Activated naive CD4-positive, alpha-beta T cell treated with anti-CD3 and anti-CD28 coated beads, Interleukin-2, amount 50 U/mL, for 72 hours (primary cell): ENCODE measurements at places on chromosomes 4 and X.

GRCh38 chr4:91127192-91127591 lies 1000.0 kb downstream of the CCSER1 start:
- DNase-seq = no peak

- no peak for DNase-seq
Measured at GRCh38 chr4:87901422-87901992, 68.7 kb downstream of the MEPE start.

GRCh38 chr4:16225167-16225862 lies 956 bp downstream of the TAPT1 start:
- no peak for DNase-seq

DNA sequence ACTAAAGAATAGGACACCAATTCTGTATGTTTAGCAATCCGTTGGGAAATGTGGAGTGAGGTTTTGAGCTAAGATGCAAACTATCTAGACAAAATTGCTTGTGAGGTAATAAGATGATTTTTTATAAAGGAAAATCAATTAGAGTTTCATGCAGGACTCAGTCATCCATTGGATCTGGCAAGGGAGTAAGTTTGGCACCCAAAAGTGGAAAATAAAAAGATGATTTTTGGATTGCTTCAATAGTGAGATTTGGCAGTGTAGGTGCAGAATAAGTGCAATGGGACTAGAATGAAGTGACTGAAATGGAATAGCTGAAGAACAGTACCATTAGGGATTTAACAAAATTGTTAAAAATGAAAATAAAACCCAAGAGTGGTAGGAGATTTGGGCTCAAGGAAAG lies 290.5 kb upstream of the EPHA5 start:
- DNase-seq = no peak

- no peak for DNase-seq
Measured at GRCh38 chrX:9927698-9928482, 39.3 kb upstream of the CLDN34 start.

- no peak for DNase-seq
Measured at GRCh38 chr4:121316091-121316490, 64.7 kb downstream of the QRFPR start.

- no peak for DNase-seq
Measured at GRCh38 chr4:26524011-26524410, 33.7 kb upstream of the CCKAR start.

DNA sequence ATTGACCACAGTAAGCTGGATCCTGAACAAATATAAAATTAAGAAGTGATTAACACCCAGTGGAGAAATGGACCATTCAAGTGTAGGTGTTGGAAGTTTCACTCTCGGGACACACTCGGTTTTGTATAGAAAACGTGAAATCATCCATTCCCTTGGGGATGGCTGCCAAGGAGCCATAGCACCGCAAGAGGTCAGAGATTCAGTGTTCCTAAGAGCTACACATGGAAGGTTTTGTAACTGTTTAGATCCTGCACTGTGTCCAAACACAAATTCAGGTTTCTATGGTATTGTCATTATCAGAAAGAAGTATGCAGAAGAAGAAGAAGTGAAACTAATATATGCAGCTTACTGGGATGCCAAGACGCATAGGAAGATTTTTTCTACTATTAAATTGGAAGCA lies 281.0 kb downstream of the LDB2 start:
- no peak for DNase-seq

DNA sequence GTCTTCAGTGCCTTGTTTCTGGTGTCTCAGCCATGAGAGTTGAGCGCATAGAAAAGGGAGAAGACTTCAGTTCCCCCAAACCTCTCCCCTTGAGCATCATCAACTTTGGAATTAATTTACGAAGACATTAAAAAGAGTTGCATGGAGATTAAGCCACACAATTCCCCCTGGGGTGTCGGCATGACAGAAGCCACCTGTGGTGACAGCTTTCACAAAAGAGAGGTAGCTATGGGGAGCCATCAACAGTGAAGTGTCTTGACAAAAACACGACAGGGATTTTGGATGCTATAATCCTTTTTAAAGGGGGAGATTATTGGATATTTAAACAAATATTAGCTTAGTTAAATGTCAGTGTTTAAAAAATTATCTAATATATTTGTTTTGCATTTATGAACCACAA lies 307.6 kb downstream of the LDB2 start:
- no peak for DNase-seq
